ENCODE measurements at places on chromosomes 6 and 20.

DNA sequence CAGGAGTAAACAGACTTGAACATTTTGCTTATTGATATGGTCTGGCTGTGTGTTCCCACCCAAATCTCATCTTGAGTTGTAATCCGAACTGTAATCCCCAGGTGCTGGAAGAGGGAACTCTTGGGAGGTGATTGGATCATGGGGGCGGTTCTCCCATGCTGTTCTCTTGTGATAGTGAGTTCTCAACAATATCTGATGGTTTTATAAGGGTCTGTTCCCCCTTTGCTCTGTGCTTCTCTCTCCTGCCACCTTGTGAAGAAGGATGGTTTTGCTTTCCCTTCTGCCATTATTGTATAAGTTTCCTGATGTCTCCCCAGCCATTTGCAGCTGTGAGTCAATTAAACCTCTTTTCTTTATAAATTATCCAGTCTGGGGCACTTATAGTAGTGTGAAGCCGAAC lies 40.0 kb downstream of the MYLIP start:
- DNase-seq: no peak

DNA sequence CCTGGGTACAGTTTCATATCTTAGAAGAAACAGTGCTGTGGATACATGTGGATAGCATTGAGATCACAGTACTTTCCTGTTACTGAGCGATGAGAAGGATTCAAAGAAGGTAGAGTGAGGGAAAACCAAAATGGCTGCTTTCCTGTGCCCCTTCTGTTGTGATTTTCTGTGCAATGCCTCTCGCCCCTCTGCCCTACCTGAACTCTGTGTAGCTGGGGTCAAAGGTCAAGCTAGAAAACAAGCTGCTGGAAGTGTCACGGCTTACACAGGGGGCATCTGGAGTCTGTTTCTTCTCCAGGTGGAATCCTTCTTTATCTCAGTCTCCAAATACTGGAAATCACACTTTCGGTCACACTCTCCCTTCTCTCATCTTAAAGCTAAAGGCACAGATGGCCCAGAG lies 27.0 kb upstream of the CCN6 start:
- no peak for DNase-seq

DNA sequence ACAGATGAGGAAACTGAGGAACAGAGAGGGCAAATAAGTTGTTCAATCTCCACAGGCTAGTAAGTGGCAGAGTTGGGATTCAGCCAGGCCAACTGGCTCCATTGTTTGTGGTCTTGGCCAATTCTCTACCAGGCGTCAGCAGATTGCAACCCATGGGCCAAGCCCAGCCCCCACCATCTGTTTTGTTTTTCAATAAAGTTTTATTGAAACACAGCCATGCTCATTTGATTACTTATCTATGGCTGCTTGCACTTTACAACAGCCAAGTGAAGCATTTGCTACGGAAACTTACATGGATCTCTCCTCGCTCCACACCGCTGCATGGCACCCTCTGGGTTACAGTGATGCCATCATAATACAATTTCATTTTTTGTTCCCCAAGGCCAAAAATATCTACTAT lies 90.8 kb downstream of the ZNF217 start:
- no peak for DNase-seq

DNA sequence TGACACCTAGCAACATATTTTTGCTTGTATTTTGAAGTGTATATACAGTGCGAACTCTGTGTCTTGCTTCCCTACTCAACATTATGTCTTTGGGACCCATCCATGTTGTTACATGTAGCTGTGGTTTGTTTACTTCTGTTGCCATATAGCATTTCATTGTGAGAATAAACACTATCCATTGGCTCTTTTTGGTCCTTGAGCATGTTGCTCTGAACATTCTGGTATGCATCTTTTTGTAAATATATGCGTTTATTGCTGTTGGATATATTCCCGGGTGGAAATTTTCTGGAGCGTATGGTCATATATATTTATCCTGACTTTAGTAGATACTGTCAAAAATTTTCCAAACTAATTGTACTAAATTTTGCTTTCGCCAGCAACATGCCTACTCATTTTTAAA lies 222.5 kb upstream of the SPTLC3 start:
- no peak for DNase-seq

DNA sequence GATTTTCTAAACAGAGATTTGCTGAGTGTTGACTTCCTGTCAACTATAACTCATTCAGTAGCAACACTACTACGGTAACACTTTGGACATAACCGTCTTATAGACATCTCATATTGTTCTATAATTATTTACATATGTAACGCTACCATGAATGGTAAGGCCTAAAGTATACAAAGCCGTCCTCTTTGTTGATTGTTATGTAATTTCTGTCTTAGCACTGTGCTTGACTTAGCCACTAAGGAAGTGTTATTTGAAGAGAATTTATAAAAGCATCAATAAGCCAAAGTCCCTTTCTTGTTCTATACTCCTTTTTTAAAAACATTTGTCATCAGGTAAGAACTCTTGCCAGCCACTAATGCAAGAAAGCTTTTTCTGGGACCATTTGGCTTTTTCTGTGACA lies 240.6 kb downstream of the MEI4 start:
- DNase-seq: no peak

DNA sequence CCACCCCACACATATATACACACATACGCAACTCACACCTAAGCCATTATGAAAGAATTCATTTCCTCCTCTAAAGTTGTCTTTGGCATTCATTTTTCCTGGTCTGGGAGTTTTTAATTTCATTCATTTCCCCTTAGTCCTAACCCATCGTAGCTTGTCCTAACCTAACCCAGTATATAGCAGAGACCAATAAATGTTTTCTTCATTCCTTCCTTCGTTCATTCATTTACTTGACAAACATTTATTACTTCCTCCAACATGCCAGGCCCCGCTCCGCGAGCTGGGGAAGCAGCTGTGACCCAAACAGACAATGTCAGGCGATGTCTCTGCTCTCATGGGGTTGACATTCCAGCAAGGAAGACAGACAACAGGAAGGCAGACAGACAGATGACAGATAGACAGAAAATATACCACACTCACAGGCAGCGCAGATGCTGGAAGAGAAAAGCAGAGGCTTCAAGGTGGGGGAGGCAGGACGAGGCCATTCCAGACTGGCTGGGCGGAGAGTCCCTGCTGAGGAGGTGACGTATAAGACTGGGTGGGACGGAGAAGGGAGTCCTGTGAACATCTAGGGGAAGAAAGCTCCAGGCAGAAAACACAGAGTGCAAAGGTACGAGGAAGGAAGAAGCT lies 33.7 kb upstream of the SIRPA start:
- no peak for DNase-seq

GRCh38 chr6:9499709-9500108 lies 915.2 kb downstream of the TFAP2A start:
- no peak for DNase-seq

DNA sequence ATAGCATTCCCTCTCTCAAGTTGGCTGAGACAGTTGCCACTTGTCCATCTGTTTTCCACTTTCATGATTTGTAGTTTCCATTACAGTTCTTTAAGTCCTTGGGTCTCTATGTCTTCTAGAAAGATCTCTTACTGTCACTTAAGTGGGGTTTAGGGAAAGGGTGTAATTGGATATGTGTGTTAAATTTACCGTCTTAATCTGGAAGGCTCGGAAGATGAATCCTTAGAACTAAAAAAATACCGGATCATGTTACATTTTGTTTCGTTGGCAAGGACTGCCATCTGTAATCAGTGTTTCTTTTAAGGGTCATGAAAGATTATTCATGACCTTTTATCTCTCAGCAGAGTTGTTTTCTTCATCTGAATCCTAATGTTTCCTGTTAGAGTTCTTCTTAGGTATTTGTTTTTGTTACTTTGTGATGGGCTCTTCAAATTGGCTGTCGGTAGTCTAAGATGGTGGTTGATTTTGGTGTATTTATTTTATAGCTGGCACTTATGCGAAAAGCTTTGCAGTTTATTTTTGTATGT lies 21.8 kb upstream of the BTBD3 start:
- no peak for DNase-seq

- no peak for DNase-seq
These were observed 26.6 kb downstream of the PREX1 start for GRCh38 chr20:48801197-48801596.

GRCh38 chr6:162712694-162713093 lies 14.9 kb downstream of the PRKN start:
- no peak for DNase-seq

DNA sequence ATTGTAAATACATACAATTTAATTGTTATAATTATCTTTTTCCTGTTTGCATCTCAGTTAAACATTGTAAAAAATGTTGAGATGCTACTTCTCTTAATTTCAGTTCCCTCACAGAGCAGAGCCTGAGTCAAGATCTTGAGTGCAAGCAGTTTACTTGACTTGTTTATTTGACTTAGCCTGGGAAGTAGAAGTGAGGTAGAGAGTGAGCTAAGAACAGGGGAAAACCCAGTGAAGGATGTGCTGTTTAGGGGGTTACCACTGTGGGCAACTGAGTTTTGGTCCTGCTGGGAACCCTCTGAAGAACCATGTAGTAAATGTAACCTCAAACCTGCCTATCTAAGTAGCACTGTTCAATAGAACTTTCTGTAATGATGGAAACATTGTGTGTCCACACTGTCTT lies 495.2 kb upstream of the FLRT3 start:
- DNase-seq: no peak

GRCh38 chr20:47546184-47547033 lies 44.7 kb downstream of the NCOA3 start:
- no peak for DNase-seq

- no peak for DNase-seq
These were observed 143.9 kb upstream of the ZNF217 start for GRCh38 chr20:53737396-53738038.

DNA sequence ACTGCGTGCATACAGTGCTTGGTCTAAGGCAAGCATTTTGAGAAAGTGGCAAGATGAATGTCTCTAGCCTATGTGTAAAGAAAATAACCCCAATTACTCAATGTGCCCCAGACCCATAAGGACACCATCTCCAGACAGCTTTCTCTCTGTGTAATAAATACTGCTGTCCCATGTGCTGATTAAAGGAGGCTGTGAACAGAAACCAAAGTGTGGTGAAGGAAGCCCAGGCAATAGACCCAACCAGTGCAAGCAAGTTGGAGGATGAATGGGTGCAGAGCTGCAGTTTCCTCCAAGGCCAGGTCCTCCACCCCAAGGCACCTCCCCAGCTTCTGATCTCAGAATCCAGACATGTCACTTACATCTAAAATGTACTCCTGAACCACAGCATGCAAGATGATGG lies 60.6 kb downstream of the TRAM2 start:
- DNase-seq: no peak

- DNase-seq: peak; percentile 71
These were observed at the start of gene MYBL2 for GRCh38 chr20:43666376-43667328. TSS of gene MYBL2 (plus strand) at chr20:43667114. CDS start at chr20:43667284, 170 bp downstream.

DNA sequence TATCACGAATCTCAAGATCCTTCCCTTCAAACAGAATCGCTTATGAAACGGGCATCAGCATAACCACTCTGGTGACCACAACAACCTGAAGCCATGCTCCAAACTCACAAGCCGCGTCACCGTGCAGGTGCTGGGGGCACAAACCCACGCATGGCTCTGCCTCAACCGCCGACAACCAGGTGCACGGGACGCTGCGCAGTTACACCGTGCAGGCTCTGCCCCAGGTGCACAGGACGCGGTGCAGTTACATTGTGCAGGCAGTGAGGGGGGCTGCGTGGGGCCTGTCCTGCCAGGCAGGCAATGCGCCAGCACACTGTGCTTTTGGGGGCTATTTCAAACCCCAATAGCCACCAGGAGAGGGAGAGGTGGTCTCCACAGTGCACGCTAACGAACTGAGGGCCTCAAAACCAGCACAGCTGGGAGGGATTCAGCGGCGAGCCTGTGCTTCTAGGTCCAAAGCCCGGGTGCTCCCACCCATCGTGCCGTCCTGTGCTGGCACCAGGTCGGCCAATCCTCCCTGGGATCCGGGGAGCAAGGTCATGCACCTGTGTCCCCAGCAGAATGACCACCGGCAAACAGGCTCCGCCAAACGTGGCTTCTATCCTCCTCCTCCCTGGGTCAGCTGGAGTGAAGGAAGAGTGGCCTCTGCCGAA lies 35.8 kb downstream of the ZBTB46 start:
- DNase-seq: no peak

DNA sequence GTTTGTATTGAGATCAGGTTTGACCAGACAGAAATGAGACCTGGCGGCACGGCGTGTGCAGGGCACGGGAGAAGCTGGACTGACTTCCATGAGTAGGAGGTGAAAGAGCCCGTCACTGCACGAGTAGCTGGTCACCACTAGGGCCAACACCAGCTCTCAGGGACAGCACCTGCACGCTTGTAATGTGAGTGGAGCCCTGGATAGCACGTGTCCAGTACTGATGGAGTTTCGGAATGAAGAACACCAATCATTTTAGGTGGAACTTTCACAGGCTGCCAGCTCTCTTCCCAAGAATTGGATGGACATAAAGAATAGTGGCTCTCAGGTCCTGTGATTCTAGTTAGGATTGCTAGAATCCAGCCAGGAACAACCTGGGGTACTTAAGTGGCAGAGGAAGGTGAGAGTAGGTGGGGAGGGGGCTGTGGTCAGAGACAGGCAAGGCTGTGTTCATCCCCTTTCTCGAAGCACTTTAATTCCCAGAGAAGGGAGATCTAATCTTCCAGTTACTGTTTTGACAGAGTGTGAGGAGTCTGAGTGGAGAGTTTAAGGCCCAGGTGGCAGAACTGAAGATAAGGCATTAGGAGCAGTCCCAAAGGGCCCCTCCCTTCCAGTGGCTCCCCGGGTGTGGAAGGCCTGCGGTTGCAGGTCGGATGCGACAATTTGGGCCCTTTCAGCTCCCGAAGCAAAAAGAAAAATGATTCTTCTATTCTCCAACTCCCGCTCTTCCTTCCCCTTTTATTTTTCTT lies 314.8 kb downstream of the QKI start:
- DNase-seq: no peak

- no peak for DNase-seq
These were observed 580.4 kb downstream of the EYS start for GRCh38 chr6:65126667-65127066.

GRCh38 chr6:152089992-152090391 lies 282.5 kb downstream of the ESR1 start:
- no peak for DNase-seq

DNA sequence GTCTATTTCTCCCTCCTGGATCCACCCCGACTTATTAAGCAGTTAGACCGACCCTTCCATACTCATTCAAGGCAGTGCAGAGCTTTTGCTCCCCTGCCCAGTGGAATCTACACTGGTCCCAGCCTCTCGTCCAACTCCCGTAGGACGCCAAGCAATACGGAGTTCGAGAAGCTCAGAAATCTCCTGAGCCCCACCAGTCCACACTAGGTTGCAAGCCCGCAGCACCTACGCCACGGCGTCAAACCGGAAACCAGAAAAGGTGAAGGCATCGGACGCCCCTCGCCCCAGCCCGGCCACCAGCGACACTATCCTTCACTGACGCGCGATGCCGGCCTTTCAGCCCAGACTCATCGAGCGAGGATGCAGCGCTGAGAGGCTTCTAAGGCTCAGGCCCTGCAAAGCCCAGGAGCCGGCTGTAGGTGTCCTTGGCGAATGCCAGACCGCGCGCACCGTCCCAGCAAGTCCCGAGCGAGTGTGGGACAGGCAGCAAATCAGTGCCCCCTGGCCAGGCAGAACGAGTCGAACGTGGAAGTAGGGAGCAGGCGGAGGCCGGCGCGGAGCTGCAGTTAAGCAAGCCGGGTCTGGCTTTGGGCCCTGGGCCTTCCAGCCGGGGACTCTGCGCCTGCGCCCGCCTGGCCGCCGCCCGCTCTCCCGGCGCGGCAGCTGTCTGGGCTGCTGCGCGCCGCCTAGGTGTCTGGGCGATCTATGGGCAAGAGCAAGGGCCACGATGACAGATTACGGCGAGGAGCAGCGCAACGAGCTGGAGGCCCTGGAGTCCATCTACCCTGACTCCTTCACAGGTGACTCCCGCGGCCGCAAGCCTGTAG lies at the start of gene RWDD1:
Gene RWDD1, plus strand, starts transcription at position 649 of the 827 bp plus-strand sequence. Its CDS starts 79 bp downstream, at position 728.
- peak; percentile 96 for DNase-seq
